ENCODE measurements at places on chromosomes 12 and 14.

- no peak for DNase-seq
These were observed 13.7 kb downstream of the SPRYD3 start for GRCh38 chr12:53065470-53065869.

DNA sequence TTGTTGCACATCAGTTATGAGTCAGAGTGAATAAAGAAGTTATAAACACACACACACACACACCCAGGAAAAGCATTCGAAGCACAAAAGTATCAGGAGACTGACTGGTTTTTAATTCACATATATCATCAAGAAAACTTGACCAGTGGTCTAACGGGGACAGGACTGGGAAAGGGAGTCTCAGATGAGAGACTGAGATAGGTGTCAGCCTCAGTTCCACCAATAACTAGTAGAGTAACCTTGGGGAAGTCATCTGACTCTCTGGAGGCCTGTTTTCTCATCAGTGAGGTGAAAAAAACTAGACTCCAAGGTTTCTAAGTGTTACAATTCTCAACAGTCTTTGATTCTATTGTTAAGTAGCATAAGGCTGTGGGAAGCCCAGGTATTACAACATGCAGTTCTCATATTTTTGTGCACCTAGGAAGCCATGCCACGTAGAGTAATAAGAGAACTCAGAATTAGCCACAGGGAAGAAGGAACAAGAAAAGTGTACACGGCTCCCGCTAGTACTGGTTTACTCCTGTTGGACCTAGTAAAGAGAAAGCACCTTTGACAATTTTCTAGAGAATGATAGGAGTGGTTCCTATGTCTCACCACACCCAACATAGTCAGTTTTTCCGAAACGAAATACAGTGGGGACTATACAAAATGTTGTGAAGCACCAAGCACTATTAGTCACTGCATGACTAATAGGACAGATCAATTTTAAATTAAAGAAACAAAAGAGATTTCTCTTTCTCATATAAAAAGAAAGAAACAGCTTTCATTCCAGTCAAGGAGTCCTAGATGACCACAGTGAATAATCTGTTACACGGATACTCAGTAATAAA is 5.0 kb downstream of the PPTC7 start:
- DNase-seq, result peak; percentile 67

DNA sequence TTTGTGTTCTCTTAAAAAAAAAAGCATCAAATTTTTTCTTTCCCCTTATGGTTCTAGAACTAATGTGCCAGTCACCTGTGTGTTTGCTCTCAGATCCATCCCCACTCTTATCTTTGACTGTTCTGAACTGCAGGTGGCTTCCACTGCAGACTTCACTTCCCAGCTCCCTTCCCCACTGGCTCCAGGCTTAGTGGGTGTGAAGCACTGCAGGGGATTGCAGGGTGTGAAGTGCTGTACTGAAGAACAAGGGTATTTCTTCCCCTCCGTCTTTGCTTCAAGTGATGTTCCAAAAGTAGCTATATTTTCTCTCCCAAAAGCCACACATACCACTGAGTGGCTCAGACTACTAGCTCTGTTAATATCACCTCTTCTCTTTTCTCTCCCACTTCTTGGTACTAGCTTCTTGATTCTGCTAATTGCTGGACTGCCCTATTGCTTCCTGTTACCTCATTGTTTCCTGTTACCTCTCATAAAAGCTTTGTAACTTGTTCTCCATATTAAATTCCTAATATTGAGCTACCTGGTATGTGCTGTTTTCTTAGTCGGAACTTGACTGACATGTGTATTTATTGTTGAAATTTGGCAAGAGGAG is 115.4 kb upstream of the PRICKLE1 start:
- no peak for DNase-seq

DNA sequence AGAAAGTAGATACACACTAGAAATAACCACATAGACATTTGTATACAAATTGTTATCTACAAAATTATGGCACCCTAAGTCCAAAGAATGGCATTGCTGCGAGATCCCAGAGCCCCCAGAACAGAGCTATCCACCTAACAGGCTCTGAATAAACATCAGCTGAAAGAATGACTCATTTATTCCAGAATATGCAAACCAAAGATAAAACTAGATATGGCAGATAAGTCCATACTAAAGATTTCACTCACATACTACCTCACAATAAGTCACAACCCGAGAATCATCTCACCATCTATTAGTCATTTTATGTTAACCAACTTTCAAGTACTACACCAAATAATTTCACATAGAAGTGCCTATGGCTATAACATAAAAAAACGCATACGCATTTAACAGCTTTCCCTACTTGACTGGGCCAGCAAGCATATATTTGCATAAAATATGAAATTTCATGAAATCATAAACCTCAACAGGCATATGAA is 5.6 kb downstream of the CNIH1 start:
- DNase-seq, result no peak

GRCh38 chr12:12717586-12718380 is 615 bp downstream of the CDKN1B start:
- DNase-seq, result peak; percentile 68

- no peak for DNase-seq
These were observed 25.8 kb downstream of the PLEKHG3 start for GRCh38 chr14:64730061-64730440.

- no peak for DNase-seq
These were observed 682 bp downstream of the FLRT2 start for GRCh38 chr14:85530626-85531025.

GRCh38 chr12:52203079-52203921 is 11.5 kb upstream of the KRT80 start:
- DNase-seq, result peak; percentile 93

DNA sequence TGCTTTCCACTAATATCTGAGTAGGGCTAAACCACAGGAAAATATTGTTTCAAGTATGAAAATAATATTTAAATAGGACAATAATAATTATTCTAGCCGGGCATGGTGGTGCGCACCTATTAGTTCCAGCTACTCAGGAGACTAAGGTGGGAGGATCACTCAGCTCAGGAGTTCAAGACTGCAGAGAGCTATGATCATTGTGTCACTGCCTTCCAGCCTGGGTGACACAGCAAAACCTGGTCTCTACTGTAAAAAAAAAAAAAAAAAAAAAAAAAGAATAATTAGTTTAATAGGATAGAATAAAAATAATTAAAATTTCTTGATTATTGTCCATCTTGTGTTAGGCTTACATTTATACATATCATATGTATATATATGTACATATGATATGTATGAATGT is 38.5 kb upstream of the BAZ1A start:
- no peak for DNase-seq

DNA sequence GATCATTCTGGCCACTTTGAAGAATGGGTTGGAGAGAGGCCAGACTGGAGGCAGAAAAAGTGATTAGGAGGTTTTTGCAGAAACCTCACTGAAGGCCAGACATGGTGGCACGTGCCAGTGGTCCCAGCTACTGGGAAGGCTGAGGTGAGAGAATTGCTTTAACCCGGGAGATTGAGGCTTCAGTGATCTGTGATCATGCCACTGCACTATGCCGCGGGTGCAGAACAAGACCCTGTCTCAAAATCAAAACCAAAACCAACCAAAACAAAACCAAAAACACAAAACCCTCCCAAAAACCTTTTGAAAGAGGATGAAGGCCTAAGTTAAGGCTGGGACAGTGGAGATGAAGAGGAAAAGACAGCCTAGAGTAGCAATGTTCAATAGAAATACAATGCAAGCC is 15.2 kb upstream of the CFAP54 start:
- no peak for DNase-seq

DNA sequence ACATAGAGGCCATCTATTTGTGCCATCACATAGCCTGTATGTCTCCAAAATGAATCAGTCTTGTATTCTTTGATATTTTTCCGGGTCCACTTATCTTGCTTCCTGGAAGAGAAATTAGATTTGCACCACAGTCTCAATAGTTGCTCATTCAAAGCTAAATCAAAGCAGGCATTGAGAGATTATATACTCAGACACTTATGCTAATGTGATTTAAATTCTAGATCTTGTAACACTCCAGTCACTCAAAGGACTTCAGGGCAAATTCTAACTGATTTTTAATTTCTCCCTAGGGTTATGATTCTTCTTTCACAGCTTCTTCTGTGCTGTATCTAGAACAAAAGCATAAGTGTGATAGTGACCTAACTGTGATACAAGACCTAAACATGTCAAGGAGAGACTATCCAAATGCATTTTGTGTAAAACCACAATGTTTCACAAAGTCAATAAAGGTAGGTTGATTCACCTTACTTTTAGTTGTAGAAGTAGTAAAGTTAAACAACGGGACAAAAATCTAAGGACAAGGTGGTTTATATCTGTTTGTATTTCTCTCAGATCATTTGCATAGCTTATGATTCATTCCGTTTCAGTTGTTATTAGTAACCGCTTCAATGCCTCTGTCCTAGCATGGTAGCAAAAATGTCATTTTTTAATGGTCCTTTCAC is 26.8 kb downstream of the PLBD1 start:
- no peak for DNase-seq

GRCh38 chr14:73731111-73731510 is 16.9 kb upstream of the PNMA1 start:
- DNase-seq, result no peak

GRCh38 chr12:4268329-4269181 is 5.0 kb upstream of the CCND2 start:
- DNase-seq, result peak; percentile 16

- peak; percentile 63 for DNase-seq
These were observed 10.0 kb downstream of the LRCOL1 start for GRCh38 chr12:132600048-132601032.

DNA sequence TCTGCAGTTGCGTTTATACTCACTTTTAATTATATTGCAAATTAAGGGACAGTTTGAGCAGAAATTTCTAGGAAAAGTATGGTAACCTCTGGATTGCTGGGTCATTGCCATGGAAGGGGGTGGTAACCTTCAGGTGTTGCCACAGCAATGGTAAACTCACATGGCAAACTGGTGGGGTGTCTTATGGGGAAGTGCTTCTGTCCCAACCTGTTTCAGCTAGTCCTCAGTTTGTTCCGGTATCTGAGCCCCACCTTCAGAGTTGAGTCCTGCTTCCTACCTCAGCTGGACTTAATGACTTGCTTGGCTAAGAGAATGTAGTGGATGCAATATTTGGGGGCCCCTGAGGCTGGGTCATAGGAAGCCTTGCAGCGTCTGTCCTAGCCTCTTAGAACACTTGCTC is 7.3 kb upstream of the CLMN start:
- peak; percentile 35 for DNase-seq

Measured in inflammatory macrophage (primary cell).